ENCODE measurements at places on chromosomes 7 and 10.

DNA sequence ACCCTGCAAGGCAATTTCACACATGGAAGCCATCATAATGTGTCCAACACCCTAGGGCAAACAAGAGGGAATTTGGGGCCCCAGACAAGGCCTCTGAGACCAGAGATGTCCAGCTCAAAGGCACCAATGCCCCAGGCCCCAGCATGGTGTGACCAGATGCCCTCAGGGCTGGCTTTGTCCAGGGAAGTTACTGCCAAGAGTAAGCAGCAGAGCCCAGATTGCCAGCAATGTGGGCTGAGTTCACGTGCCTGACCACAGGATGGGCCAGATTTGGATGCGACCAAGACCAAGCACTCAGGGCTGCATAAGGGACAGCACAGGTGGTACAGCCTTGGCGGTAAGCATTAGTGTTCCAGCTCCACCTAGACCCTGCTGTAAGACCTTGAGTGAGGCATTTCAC lies 12.7 kb downstream of the MYOF start:
- no peak overlapping the region for H3K27ac ChIP-seq
- H3K4me1 ChIP-seq: no peaks in the 10 kb centered on the region
- ATAC-seq: no peak
- H3K4me3 ChIP-seq: no peak overlapping the region

GRCh38 chr7:70390251-70390650 lies 741.7 kb upstream of the GALNT17 start:
- no peak overlapping the region for H3K27ac ChIP-seq
- H3K27me3 ChIP-seq: no peaks in the 10 kb centered on the region
- no peak for ATAC-seq
- no peaks in the 10 kb centered on the region for H3K36me3 ChIP-seq

DNA sequence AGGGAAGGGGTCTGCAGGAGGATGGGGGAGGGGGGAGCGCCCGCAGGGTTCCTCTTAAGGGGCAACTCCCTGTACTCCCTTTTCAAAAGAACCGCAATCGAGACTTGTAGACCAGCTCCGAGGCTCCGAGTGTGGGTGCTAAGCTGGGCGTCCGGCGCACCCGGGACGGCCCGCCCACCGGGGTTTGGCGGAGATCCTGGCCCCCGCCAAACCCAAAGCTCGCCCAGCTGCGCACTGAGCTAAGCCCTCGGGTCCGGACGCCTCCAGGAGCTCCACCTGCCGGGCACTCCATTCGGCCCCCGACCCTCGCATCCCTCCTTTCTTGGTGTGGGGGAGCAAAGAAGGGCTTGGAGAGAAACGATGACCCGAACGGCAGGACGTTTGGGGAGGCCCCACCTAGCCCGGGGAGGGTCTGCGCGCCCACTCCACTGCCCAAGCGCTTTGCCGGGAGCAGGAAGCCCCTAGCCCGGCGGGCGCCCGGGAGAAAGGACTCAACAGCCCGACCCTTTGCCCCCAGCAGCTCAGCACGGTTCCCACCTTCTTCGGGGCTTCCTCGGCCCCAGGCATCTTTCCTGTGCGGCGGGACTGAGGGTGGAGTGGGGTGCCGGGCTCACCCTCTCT lies 651 bp downstream of the AFAP1L2 start:
- no peaks in the 10 kb centered on the region for H3K36me3 ChIP-seq
- no peak overlapping the region for H3K27ac ChIP-seq
- H3K27me3 ChIP-seq: peaks cover 67% of the 10 kb centered on the region
- no peaks in the 10 kb centered on the region for H3K4me1 ChIP-seq
- ATAC-seq: no peak

DNA sequence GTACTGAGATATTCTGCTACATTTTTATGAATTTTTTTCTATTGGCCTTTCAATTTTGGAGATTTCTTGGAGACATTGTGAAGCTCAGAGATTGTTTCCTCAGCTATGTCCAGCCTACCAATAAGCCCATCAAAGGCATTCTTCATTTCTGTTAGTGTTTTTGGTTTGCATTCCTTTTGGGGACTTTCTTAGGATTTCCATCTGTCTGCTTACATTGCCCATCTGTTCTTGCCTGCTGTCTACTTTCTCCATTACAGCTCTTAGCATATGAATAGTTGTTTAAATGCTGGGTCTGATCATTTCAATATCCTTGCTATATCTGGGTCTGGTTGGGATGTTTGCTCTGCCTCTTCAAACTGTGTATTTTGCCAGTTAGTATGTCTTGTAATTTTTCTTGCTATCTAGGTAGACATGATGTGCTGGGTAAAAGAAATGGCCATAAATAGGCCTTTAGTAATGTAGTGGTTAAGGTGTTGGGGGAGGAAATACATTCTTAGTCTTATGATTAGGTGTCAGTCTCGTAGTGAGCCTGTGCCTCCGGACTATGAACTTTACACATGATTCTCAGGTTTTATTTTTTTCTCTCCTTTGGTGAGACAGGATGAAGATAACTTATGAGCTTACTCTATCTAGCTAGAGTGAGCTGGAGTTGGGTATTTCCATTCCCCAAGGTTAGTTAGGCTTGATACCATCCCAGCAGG lies 32.6 kb upstream of the NME8 start:
- no peak overlapping the region for H3K27ac ChIP-seq
- no peaks in the 10 kb centered on the region for H3K4me1 ChIP-seq
- no peak overlapping the region for H3K4me3 ChIP-seq
- H3K27me3 ChIP-seq: peaks cover 3% of the 10 kb centered on the region

DNA sequence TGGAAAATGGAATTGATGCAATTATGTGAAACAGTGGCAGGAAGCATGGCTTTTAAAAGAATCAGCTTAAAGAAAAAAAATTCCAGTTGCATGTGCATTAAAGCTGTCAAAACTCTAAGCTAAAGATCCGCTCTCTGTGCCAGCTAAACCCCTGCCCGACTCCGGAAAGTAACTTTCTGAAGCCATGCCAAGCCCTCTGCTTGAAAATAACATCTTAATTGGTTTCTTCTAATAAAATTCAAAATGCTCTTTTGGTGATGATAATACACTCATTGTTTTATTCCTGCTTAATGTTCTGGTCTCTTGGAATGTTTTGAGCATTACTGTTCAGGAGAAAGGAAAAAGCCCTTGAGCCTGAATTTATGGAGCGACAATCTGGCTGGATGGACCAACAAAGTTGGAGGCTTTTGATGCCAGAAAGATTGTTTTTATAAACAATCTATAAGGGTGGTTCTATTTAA lies 11.7 kb downstream of the SEMA3C start:
- H3K27ac ChIP-seq: no peak overlapping the region
- H3K4me1 ChIP-seq: no peaks in the 10 kb centered on the region
- no peak for ATAC-seq
- no peaks in the 10 kb centered on the region for H3K36me3 ChIP-seq
- no peak overlapping the region for H3K4me3 ChIP-seq
- H3K27me3 ChIP-seq: no peaks in the 10 kb centered on the region

DNA sequence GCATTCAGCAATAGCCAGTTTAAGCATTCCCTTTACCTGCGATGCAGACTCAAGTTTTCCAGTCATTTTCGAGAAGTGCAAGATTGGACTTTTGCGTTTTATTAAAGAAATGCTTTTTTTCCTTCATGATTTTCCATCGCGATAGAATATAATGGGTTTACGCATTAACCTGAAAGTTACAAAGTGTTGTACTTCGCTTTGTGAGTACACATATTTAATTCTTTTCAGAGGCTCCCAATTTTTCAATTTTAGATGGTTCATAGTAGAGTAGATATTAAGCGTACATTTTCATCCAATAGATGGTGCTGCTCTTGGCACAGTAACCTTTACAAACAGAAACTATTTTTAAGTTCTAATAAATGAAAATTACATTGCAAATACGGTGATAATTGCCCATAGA lies 1.3 kb downstream of the PTPRZ1 start:
- ATAC-seq: no peak
- H3K36me3 ChIP-seq: no peaks in the 10 kb centered on the region
- H3K27me3 ChIP-seq: peaks cover 27% of the 10 kb centered on the region
- H3K27ac ChIP-seq: no peak overlapping the region

DNA sequence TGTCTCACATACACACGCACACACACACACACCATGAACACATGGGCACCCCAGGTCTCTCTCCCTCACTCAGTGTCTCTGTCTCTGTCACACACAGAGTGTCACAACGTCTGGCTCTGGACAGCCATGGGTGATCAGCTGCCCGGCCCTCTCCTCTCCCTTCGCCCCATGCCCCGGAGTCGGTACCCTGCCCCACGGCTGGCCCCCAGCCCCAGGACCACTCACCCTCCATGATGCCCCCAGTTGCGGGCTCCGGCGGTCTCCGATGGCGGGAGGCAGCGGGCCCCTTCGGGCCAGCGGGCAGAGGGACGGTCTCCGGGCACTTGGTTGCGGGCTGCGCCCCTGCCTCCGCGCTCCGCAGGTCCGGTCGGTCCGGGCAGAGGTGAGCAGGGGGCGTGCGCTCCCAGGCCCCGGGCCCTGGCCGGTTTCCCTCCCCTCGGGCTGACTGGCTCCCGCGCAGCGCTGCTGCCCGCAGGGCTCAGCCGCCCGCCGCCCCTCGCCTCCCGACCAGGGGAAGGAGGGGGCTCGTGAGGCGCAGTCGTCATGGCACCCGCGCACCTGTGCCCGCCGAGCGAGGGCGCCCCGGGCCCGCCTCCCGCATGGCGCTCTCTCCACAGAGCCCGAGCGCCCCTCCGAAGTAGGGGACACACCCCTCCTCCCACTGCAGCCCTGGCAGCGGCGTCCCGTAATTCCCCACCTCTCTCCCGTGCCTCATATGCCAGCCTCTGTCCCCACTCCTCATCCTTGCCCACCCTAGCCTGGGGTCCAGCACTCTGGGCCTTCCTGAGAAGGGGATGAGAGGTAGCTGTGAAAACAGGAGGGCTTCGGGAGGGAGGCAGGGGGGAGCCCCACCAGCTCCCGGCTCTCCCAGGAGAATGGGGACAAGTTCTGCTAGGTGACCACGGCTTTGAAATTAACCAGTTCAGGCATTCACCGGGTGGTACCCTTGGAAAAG lies at the start of gene NPFFR1:
Gene NPFFR1, minus strand, starts transcription at position 560 of the 955 bp plus-strand sequence. Its CDS starts 328 bp downstream, at position 232.
- H3K27me3 ChIP-seq: peaks cover 52% of the 10 kb centered on the region
- ATAC-seq: no peak
- H3K4me1 ChIP-seq: no peaks in the 10 kb centered on the region
- H3K36me3 ChIP-seq: no peaks in the 10 kb centered on the region
- no peak within 1 kb of the TSS for H3K4me3 ChIP-seq

DNA sequence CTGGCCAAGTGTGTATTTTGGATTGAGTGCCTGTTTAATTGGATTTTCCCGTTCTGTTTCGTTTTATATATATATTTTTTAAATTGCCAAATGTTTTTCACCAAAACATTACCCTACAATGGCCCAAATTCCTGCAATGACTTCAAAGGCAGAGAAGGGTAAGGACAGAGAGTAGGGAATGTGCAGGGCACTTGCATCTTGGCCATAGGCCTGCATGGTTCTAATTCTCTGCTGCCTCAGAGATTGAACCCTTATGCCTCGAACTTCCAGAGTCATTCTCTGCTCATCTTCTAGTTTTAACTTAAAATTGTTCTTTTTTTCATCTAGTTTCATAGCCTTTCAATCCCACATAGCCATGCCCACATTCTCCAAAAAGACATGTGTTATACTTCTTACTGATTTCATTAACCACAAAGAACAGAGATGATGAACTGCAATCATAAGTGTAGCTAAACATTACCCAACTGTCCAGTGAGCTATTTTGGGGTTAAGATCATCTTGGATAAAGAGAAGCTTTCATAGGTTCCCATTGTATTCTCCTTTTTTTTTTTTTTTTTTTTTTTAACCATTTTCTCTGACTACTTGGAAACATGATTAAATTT lies 177.6 kb downstream of the PLXDC2 start:
- H3K36me3 ChIP-seq: no peaks in the 10 kb centered on the region
- H3K27me3 ChIP-seq: no peaks in the 10 kb centered on the region
- H3K4me1 ChIP-seq: no peaks in the 10 kb centered on the region
- no peak overlapping the region for H3K27ac ChIP-seq
- ATAC-seq: no peak

DNA sequence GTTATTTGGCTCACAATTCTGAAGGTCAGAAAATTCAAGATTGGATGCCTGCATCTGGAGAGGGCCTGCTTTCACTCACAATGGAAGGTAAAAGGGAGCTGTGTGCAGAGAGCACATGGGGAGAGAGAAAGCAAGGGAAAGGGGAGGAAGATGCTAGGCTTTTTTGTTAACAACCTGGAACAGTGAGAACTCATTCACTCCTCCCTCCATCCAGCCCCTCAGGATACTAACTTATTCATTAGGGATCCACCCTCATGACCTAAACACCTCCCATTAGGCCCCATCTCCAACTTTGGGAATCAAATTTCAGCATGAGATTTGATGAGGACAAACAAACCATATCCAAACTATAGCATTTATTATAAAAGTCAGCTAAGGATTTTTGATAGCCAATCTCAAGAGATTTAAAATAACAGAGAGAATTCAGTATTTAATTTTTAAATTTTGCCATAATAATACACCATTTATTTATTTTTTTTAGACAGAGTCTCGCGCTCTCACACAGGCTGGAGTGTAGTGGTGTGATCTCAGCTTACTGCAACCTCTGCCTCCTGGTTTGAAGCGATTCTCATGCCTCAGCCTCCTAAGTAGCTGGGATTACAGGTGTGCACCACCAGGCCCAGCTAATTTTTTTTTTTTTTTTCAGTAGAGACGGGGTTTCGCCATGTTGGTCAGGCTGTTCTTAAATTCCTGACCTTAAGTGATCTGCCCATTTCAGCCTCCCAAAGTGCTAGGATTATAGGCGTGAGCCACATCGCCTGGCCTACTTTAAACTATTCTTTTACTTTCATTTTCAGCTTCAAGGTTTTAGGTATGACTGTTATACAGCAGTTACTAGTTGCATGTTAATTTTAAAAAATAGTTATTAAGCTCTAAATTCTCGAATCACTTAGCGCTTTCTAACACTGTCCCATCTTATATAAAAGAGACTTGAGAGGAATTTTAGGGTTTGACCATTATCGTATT lies 20.3 kb upstream of the ETV1 start:
- peaks cover 5% of the 10 kb centered on the region for H3K27me3 ChIP-seq
- no peaks in the 10 kb centered on the region for H3K36me3 ChIP-seq
- H3K27ac ChIP-seq: no peak overlapping the region
- no peak for ATAC-seq
- peak overlapping the region; percentile 37 for H3K4me3 ChIP-seq
- no peaks in the 10 kb centered on the region for H3K4me1 ChIP-seq

DNA sequence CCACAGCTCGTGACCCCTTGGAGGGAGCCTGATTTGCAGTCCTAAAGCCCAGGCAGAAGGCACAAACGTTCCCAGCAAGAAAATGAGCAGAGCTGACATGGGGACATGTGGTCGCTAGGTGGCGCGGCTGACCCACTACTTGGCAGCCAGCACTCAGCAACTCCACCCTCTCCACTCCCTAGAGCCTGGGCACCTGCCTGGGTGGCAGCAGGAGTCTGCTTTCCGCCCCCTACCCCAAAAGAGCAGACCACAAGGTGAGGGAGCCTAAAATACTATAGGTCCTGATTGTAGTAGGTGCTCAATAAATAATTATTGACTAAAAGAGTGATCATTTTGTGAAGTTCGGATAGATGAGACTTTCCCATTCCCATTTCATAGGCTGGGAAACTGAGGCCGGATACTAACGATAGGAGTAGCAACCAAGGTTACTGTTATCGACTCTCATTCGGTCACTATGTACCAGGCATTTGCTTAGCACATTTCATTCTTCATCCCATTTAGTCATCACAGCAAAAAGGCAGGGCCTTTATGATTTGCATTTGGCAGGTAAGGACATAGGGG lies 57.4 kb downstream of the NEUROG3 start:
- peaks cover 5% of the 10 kb centered on the region for H3K27me3 ChIP-seq
- no peak overlapping the region for H3K27ac ChIP-seq
- no peak overlapping the region for H3K4me3 ChIP-seq
- ATAC-seq: peak; percentile 97
